ENCODE measurements at places on chromosomes 1 and 21. TPM values are rescaled to one million over a fixed set of nuclear protein-coding genes. Genes with fewer than 3 reads are reported as not detected.

- no peak for DNase-seq
- no peaks in the 10 kb centered on the region for H3K27me3 ChIP-seq
- H3K4me3 ChIP-seq, result no peak overlapping the region
- H3K4me1 ChIP-seq, result peaks cover 9% of the 10 kb centered on the region
Observed at GRCh38 chr1:19157653-19158052, 52.4 kb downstream of the UBR4 start.

IGSF5 gene
- not detected for total RNA-seq

GFI1 gene
- 0.15 TPM for total RNA-seq

MYBPH gene
- total RNA-seq, result not detected

GRCh38 chr1:218556016-218556415 is 210.9 kb downstream of the TGFB2 start:
- no peak overlapping the region for H3K27ac ChIP-seq
- H3K4me1 ChIP-seq, result peaks cover 2% of the 10 kb centered on the region
- H3K27me3 ChIP-seq, result no peaks in the 10 kb centered on the region
- no peak for DNase-seq
- H3K36me3 ChIP-seq, result no peaks in the 10 kb centered on the region

DNA sequence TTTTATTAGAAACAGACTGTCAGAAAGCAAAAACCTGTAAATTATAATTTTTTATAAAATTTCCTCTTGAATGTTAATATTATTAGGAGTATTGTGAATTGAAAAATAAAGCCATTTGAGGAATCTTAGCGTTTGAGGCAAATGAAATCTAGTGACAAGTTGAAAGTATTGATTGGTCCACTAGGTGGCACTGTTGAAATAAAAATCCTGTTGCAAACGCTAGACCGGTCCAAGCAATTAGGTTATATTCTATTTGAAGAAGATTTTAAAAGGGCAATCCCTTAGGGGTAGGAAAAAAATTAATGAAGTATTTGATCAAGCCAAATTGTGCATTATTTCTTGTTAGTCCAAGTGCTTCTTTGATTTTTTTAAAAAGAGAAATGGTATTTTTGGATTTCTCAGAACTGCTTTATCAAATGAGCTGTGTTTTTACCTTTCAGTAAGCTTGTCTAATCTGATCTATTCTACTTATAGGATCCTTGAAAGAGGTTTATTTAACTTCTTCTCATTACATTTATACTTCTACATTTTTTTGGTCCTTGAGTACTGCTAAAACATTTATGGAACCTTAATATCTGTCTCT is 57.7 kb downstream of the ATG4C start:
- H3K4me1 ChIP-seq, result no peaks in the 10 kb centered on the region
- H3K36me3 ChIP-seq, result peaks cover 2% of the 10 kb centered on the region
- no peak overlapping the region for H3K27ac ChIP-seq
- no peak for DNase-seq
- H3K27me3 ChIP-seq, result no peaks in the 10 kb centered on the region

DNA sequence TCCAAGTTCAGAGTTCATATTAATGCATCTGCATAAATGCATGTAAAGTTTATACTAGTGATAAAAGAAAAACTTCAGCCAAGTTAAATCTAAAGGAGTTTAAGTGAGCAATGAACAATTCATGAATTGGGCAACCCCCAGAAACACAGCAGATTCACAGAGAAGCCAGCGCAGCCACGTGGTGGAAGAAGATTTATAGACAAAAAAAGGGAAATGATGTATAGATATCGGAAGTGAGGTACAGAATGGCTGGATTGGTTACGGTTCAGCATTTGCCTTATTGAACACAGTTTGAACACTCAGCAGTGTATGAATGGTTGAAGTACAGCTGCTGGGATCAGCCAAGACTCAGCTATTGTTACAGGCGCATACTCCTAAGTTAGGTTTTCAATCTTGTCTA is 5.7 kb downstream of the AK5 start:
- no peaks in the 10 kb centered on the region for H3K27me3 ChIP-seq
- no peaks in the 10 kb centered on the region for H3K36me3 ChIP-seq
- no peak overlapping the region for H3K4me3 ChIP-seq
- no peak for DNase-seq
- H3K4me1 ChIP-seq, result peaks cover 9% of the 10 kb centered on the region
- H3K27ac ChIP-seq, result no peak overlapping the region

PEF1 gene
- total RNA-seq, result 52.0 TPM

GRCh38 chr1:32758177-32758794 is 55.7 kb upstream of the SYNC start:
- no peak overlapping the region for H3K4me3 ChIP-seq
- DNase-seq, result no peak
- peaks cover 55% of the 10 kb centered on the region for H3K4me1 ChIP-seq

DYNLT4 gene
- total RNA-seq, result not detected

DNA sequence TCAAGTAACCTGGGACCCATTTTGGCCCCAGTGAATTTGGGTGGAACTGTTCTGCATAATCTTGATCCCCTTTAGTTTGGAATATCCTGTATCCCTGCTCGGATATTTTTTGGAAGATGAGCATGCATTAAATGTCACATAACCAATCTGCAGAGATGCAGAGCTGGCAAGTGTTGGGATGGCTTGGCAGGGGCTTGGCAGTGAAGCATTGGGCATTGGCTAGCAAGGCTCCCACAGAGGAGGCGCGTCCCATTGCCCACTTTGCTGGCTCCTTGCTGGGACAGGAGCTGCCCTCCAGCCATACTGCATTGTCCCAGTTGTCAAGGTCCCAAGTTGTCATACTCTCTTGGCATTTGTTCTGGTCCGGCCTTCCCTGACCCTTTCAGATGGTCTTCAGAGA is 29.9 kb downstream of the LAMC2 start:
- H3K4me1 ChIP-seq, result peaks cover 12% of the 10 kb centered on the region
- DNase-seq, result no peak
- no peaks in the 10 kb centered on the region for H3K27me3 ChIP-seq
- H3K36me3 ChIP-seq, result peaks cover 4% of the 10 kb centered on the region
- no peak overlapping the region for H3K4me3 ChIP-seq
- no peak overlapping the region for H3K27ac ChIP-seq

- no peaks in the 10 kb centered on the region for H3K36me3 ChIP-seq
- H3K4me3 ChIP-seq, result no peak overlapping the region
- peaks cover 3% of the 10 kb centered on the region for H3K4me1 ChIP-seq
- peaks cover 23% of the 10 kb centered on the region for H3K27me3 ChIP-seq
- no peak overlapping the region for H3K27ac ChIP-seq
Observed at GRCh38 chr1:11708554-11709350, 17.2 kb downstream of the DRAXIN start.

DNA sequence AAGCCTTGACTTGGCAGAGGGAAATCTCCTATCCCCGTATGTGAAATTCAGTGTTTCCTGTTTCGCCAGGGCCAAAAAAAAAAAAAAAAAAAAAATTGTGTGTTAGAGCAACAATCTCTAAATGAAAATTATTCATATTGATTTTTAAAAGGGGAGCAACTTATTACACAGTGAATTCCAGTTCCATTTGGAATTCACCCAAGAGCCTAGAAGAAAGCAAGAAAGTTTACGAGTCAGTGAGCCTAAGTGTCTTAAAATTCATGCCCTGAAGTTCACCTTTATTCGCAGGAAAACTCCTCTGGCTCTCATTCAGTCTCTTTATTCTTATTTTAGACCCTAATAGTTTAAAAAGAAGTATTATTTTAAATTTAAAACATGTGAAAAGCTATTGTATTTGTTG is 42.1 kb upstream of the HUNK start:
- H3K36me3 ChIP-seq, result no peaks in the 10 kb centered on the region
- H3K27me3 ChIP-seq, result peaks cover 3% of the 10 kb centered on the region
- no peak for DNase-seq
- no peak overlapping the region for H3K27ac ChIP-seq
- no peak overlapping the region for H3K4me3 ChIP-seq
- H3K4me1 ChIP-seq, result no peaks in the 10 kb centered on the region

GRCh38 chr21:45994086-45994661 is 12.6 kb downstream of the COL6A1 start:
- no peak overlapping the region for H3K4me3 ChIP-seq
- H3K36me3 ChIP-seq, result peaks cover 12% of the 10 kb centered on the region
- H3K27me3 ChIP-seq, result no peaks in the 10 kb centered on the region
- peak; percentile 71 for DNase-seq
- no peak overlapping the region for H3K27ac ChIP-seq

DYRK1A gene
- 51.2 TPM for total RNA-seq

GRCh38 chr1:218383681-218384080 is 38.5 kb downstream of the TGFB2 start:
- peaks cover 84% of the 10 kb centered on the region for H3K4me1 ChIP-seq
- no peak overlapping the region for H3K4me3 ChIP-seq
- H3K27ac ChIP-seq, result peak overlapping the region; percentile 72

DNA sequence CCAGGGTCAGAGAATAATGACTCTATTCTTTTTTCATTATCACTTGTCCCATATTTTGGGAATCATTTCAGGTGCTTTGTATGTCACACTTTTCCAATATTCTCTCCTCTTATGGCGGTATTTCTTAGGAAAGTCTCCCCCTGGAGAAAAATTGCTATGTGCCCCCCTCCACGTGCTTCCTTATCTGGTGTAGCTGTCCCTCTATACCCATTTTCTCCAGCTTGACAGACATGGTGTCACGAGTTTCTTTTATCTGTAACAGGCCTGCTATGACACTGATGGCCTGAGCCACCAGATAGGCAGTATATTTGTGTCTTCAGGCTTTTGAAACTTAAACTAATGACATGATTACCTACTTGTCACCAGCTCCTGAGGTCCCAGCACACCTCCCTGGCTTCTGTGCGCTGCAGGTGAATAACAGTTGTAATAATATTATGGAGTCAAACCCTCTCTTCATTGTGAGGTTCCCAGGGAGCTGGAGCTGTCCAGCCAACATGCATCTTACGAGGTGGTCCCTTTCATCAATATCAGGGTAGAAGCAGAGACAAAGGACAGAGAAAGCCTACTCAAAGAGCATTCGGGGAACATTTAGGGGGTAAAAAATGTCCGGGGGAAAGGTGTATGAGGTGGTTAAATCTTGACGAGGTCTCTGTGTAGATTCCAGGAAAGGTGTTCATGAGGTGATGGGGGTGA is 71.2 kb upstream of the DUSP10 start:
- no peaks in the 10 kb centered on the region for H3K27me3 ChIP-seq
- H3K27ac ChIP-seq, result no peak overlapping the region

KMO gene
- total RNA-seq, result not detected

- H3K4me1 ChIP-seq, result peaks cover 21% of the 10 kb centered on the region
- H3K36me3 ChIP-seq, result peaks cover 2% of the 10 kb centered on the region
- no peak for DNase-seq
- no peak overlapping the region for H3K27ac ChIP-seq
- no peaks in the 10 kb centered on the region for H3K27me3 ChIP-seq
Observed at GRCh38 chr1:82578086-82578726, 777.5 kb downstream of the ADGRL2 start.

CR1 gene
- total RNA-seq, result not detected

HSF2BP gene
- 3.5 TPM for total RNA-seq

DNA sequence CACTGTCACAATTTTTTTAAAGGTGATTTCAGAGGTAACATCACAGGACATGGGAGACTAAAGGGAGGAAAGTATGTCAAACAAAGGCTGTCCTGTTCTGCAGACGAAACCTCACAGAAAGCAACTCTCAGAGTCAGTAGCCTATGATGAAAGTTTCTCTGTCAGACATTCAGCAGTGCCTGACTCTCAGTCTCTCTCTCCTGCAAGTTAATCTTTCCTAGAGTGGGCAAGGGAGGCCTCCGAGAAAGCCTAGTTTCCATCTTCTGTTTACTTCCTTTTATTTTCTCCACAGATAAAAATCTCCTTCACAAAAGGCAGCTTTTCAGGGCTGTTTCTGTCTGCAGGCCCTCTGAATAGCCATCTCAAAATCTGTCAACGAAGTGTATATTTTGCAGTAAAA is 24.9 kb upstream of the FMO2 start:
- H3K27ac ChIP-seq, result peak overlapping the region; percentile 39
- H3K4me3 ChIP-seq, result no peak overlapping the region
- peaks cover 25% of the 10 kb centered on the region for H3K4me1 ChIP-seq
- H3K27me3 ChIP-seq, result no peaks in the 10 kb centered on the region

DNA sequence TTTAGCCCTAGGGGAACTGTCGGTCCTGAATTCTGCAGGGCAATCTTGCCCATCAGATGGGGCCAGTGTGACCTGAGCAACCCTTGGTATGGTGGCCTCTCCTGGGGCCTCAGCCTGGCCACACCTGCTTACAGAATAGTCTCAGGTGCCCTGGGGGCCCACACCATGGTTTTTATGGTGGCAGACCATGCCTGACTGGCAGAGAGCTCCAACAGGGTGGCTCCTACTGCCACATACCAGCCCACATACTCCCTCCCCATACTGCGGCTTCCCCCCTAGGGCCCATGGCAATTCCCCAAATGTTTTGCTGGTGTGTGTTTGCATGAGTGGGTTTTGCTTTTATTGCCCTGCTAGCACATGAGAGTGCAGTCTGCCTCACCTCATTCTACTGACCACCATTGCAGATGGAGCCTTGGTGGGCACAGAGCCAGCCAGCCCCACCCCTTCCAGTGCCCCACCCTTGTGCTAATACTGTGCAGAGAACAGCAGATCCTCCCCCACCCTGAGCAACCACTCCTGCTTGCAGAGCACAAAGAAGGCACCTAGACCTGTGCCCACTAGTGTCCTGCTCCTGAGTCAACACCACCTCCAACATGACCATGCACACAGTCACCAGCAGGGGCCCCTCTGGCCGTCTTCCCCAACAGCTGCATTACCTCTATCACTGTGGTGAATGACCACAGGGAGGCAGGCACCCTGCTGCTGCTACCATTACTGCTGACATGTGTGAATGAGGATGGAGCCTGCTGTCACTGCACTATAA is 86.8 kb downstream of the GDAP2 start:
- peaks cover 42% of the 10 kb centered on the region for H3K4me1 ChIP-seq
- H3K27ac ChIP-seq, result no peak overlapping the region
- DNase-seq, result no peak
- peaks cover 22% of the 10 kb centered on the region for H3K36me3 ChIP-seq
- H3K27me3 ChIP-seq, result no peaks in the 10 kb centered on the region
- no peak overlapping the region for H3K4me3 ChIP-seq

LENEP gene
- total RNA-seq, result 0.72 TPM

DNA sequence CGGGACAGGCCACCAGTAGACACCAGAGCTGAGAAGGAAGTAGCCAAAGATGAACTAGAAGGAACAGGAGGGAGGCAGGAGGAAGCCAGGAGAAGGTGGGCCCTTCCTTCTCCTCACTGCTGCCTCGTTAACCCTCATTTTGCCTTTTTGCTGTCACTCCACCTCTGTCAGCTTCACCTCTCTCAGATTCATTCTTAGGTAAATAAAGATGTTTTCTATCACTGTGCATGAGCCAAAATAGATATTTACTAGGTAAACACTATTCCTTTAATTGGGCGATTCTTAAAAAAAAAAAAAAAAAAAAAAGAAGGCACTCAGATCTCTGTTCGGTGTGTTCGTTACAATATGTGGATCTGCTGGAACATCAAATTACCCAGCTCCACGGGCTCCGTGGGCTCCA is 112.3 kb downstream of the GLUL start:
- no peaks in the 10 kb centered on the region for H3K4me1 ChIP-seq
- no peaks in the 10 kb centered on the region for H3K36me3 ChIP-seq
- no peak overlapping the region for H3K27ac ChIP-seq
- no peak for DNase-seq
- no peak overlapping the region for H3K4me3 ChIP-seq

Measured in chondrocyte (in vitro differentiated cells).